ENCODE measurements at places on chromosomes 3 and 15.

DNA sequence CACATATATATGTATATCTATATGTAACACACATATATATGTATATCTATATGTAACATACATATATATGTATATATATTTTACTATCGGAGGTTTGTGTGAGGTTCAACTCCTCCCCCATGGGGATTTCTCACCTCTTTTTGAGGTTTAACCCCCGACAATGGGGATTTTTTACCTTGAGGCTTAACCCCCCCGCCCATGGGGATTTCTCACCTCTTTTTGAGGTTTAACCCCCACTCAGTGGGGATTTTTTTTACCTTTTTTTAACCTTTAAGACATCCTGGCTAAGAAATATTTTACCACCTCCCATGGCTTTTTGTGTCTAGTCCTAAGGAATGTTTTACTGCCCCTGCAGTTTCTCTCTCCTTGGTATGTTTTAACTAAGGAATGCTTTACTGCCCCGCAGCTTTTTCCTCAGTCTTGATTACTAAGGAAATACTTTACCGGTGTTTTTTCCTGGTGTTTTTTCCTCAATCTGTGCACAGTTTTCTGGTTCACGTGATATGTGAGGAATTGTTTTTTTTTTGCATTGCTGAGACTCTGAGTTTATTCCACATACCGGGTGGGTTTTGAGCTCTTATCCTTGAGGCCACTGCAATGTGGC lies 185.2 kb downstream of the KLF13 start:
- no peak for DNase-seq

DNA sequence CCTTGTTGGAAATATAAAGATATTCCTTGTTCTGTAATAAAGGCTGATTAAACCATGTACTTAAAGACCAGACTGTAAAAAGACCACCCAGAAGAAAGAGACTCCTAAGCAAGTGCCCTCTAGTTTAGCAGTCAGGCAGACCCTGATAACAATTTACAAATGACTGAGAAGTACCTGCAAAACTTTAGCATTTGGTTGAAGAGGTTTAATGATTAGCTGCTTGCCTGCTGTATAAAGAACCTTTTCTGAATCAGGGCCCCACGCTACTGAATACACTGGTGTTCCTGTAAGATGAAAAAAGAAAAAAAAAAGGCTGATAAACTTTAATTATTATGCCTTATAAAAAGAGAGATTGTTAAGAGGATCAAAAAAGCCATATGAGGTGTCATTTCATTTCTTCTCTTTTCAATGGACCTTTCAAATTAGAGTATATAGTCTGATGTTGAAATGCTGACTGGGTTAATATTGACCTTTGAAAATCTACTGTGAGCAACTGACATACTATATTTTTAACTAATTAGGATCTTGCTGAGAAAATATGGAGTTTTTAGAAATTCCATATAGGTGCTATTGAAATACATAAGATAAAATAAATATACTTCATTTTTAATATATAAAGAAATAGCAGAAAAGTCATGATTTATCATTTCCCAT lies 33.0 kb downstream of the IFT80 start:
- DNase-seq, result no peak

- no peak for DNase-seq
Observed at GRCh38 chr15:41933771-41934170, 38.6 kb downstream of the EHD4 start.

GRCh38 chr15:42785569-42785968 lies 48.6 kb upstream of the CDAN1 start:
- no peak for DNase-seq

DNA sequence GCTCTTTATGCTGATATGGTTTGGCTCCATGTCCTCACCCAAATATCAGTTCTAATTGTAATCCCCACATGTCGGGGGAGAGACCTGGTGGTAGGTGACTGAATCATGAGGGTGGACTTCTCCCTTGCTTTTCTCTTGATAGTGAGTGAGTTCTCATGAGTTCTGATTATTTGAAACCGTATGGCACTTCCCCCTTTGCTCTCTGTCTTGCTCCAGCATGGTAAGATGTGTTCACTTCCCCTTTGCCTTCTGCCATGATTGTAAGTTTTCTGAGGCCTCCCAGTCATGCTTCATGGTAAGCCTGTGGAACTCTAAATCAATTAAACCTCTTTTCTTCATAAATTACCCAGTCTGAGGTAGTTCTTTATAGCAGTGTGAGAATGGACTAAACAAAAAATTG lies 107.6 kb downstream of the IMPG2 start:
- no peak for DNase-seq
